ENCODE measurements at places on chromosomes 5 and 9.

DNA sequence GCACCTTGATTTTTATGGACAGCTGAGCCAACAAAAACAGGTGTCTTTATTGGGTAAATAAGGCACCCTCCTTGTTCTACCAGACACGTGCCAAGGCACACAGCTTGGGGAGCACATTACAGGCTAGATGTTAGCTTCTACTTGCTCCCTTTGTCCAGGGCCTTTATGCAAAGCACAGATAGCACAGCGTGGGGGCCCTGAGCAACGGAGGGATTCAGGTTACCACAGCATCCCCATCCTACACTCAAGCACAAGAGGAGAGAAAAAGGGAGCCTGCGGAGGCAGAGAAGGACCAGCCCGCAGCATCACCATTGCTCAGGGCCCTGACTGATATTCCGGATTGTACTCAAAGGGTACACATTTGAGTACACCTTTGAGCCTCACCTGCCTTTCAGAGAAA, 181.7 kb upstream of the KIF2A start:
- no peak for DNase-seq

DNA sequence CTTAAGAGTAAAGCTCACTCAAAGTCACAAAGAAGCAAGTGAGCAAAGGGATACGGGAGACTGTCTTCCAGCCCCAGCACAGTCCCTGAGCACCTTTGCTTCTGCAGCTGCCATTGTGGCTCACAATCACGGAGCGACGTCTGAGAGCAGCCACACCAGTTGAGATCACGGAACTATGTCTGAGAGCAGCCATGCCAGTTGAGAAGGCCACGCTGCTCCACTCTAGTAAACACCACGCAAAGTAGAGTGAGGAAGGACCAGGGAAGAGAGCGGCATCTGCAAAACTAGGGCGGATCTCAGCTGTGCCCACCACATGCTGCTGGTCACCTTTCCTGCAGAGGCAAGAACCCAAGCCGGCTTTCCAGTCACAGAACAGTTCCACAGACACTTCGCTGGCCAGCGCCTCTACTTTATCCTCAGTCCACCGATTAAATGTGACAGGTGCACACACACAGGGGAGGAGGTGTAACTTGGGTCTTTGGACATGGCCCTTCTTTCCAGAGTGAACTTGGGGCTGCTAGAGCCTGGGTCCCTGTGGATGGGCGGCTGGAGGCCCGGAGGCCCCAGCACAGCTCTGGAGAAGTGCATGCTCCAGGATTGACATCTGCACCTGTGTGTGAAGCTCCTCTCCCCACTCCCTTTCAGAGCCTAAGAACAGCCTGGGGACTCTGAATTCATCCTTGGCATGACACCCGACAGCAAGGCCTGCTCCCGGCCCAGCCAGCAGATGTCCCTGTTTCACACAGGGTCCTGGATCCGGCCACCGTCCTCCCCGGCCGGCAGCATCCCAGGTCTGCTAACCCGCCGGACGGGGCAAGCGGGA, 324.9 kb upstream of the IRX4 start:
- no peak for DNase-seq

GRCh38 chr9:86783884-86784283, 163.4 kb downstream of the GAS1 start:
- no peak for DNase-seq

DNA sequence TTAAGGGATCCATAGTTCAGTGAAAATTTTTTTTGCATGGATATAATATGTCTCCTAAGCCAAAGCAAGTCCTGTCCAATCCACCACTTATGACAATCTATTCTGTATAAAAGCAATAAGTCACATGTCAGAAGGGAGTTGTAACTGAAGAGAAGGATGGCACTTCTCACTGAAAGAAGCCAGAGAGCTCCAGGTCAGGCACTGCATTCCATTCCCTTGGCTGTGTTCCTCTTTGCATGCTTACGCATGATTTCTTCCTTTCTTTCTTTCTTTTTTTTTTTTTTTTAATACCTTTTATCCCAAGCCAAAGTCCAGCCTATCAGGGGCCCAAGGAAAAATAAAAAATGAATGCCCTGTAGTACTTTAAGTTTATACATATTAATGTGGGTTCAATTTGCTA, 39.8 kb downstream of the MAMDC2 start:
- DNase-seq = no peak

GRCh38 chr5:56737002-56737621, 78.2 kb upstream of the MAP3K1 start:
- no peak for DNase-seq

DNA sequence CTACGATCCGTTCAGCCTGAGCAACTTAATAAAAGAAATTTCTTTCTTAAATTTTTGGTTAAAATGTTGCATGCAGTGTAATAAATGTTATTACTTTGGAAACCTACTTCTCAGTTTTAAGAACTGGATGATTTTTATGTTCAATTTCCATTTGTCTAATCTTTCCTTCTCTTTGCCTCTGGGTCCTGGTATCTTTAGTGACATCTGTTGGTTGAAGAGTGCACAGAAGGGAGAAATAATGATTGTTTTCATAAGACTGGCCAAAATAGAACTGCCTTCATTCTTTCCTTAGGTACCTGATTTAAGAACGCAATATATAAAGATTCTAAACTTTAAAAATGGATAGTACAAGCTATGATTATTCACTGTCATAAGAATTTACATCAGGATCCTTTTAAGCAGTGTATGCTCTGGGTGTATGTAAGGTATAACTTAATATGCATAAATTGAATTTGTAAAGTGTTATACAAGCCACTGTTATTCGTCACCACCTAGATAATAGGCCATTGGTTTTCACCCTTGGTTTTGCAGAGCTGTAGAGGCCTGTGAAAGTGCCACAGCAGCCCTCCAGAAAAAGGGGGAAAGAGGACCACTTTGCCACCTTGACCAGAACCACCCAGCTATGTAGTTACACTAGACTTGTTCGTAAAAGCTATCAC, 82.8 kb upstream of the TLX3 start:
- DNase-seq = no peak

DNA sequence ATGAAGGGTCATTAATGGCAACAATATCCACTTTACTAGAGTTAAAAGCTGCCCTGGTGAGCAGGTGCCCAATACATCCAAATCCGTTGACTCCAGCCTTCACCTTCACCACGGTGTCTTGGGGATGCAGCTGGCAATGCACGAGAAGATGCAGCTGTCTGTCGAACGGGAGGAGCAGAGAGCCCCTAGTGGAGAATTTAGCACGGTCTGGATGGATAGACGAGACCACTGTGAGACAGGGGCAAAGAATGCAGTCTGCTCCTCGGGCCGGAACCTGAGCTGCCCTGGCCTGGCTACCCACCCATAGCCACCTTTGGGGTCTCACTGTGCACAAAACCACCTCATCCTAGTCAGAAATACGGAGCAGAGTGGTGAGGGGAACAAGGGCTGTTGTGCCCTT, 35.1 kb downstream of the ADRA1B start:
- no peak for DNase-seq

GRCh38 chr9:81540142-81540710, 149.1 kb downstream of the TLE1 start:
- no peak for DNase-seq

DNA sequence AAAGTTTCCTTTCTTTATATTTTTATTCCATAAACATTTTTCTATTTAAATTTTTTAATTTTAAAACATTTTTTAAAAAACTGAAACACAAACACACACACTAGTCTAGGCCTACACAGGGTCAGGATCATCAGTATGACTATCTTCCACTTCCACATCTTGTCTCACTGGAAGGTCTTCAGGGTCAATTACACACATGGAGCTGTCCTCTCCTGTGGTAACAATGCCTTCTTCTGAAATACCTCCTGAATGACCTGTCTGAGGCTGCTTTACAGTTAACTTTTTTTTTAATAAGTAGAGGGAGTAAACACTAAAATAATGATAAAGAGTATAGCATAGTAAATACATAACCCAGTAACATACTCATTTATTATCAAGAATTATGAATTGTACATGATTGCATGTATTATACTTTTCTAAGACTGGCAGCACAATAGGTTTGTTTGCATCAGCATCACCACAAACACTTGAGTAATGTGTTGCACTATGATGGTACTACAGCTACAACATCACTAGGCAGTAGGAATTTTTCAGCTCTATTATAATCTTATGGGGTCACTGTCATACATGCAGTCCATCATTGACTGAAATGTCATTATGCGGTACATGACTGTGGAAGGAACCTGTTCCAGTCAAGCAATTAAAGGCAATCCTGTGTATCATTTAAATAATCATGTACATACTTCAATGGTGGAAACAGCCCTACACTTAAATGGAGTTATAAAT, 17.4 kb upstream of the CEP120 start:
- DNase-seq = no peak

GRCh38 chr5:73619606-73620333, 6.2 kb upstream of the ARHGEF28 start:
- no peak for DNase-seq

GRCh38 chr5:64165500-64166200, at the start of gene RNF180:
Gene RNF180, plus strand, starts transcription at chr5:64165843. Its CDS starts 34,965 bp downstream, at chr5:64200808.
- no peak for DNase-seq

DNA sequence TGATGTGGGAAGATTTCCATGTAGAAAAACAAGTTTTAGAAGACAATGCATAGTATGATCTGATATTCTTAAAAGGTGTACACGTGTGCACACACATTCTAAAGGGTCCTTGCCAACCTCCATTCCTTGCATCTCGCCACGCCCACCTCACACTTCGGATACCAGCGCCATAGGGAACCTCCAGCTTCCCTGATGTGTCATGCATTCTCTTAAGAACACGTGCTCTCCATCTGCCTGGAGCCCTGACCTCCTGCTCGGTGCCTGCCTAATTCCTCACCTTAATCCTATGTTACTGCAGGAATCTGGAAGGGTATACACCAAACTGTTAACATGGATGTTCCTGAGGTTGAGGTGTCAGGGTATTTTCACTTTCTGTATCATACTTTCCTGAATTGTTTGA, 63.1 kb downstream of the PTCD2 start:
- DNase-seq = no peak

DNA sequence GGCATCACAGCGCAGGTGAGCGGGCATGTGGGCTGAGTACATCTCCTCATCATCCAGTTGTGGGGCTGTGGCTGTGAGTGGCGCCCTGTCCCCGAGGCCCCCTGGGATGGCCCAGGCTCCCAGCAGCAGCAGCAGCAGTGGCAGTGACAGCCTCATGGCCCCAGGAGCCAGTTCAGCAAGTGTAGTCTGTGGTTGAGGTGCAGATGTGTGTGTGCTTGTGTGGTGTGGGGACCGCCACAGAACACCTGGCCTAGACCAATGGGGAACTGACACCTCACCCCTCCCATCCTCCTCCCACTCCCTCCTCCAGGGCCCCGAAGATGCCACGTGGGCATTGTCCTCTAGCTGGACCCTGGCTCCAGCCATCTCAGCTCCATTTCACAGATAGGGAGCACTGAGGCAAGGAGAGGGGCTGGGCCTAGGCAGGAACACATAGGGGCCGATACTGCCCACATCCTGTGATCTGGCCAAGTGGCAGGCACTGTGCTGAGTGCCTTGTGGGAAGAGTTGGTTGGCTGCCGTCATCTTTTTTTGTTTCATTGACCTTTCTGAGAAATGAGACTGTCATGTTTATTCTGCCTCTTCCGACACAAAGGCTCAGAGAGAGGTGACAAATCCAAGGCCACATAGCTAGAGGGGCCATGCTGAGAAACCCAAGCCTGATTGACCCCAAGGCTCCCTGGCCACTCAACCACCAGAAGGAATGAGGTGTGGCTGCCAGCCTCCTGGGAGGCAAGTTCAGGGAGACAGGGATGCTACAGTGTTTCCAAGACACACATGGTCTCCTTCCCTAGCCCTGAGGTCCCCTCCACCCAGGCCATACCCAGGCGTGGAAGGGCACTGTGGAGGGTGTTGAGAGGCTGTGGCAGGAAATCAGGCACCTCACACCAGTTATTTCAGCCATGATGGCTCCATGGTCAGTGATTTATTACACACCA, at the start of gene MZB1:
TSS of gene MZB1 (minus strand) at position 213 of the 938 bp plus-strand sequence. CDS start at position 156, 57 bp downstream.
- DNase-seq = peak; percentile 34

DNA sequence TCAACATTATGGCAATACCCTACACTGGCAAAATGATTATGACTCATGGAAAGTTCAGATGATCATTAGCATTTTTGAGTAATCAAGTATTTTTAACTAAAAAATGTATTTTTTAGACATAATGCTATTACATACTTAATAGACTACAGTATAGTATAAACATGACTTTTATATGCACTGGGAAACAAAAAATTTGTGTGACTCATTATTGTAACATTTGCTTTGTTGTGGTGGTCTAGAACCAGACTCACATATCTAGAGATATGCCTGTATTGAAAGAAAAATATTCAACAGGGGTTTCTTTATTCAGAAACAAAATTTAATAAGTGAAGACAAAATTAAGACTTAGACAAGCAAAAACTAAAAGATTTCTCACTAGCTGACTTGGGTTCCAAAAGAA, 385.3 kb upstream of the RIOK2 start:
- DNase-seq = no peak

DNA sequence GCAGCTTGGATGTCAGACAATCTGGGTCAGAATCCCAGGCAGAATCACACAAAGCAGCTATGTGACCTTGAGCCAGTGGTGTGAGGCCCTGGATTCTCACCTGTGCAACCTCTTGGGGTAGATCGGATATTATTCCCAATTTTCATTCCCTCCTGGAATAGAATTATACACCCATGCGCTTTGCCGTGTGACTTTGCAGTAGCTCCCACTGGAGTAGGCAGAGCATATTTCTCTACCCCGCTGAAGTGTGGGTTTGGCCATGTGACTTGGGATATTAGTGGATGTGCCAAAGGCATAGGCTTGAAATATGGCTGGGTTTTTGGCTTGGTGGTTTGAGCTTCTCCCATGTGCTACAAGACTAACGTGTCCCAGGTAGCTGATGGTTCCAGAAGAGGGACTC, 35.5 kb upstream of the IER5L start:
- no peak for DNase-seq

DNA sequence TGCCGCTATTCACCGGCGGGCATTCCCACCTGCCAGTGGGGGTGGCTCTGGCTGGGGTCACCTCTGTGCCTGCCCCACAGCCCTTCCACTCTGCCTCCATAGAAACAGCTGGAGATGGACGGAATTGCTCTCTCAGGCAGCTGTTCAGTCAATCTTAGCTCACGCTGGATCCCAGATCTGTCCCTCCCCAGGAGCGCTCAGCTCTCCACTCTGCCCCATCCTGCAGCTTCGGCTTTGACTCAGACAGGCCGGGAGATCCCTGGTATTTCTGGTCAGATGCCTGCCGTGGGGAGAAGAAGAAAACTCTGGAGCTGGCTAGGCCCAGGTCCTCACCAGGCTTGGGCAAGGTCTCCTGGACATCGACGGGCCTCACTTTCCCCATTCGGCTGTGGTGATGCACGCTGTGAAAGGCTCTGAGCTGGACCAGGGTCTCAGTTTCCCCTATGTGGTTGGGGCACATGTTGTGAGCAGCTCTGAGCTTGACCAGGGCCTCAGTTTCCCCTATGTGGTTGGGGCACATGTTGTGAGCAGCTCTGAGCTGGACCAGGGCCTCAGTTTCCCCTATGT, 7.6 kb upstream of the SLC9A3 start:
- no peak for DNase-seq

DNA sequence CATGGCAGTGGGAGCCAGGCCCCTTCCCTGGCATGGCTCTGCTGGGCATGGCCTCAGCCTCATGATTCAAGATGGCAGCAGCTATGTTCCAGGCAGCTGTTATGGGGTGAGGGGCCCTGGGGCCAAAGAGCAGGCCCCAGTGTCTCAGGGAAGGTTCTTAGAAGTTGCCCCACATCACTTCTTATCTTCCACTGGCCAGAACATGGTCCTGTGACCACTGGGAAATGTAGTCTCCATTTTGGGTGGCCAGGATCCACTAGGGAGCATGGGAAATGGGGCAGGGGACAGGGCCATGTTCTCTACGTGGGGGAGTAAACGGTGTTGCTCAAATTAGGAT, 18.3 kb downstream of the SUSD3 start:
- DNase-seq = no peak

GRCh38 chr5:177204281-177204680, 70.7 kb downstream of the NSD1 start:
- no peak for DNase-seq

- no peak for DNase-seq
Observed at GRCh38 chr5:139634028-139634325, 14.2 kb upstream of the CXXC5 start.
